ENCODE measurements at places on chromosomes 12 and 14. TPM values are rescaled to one million over a fixed set of nuclear protein-coding genes. Genes with fewer than 3 reads are reported as not detected.

The ETFBKMT gene
- polyA plus RNA-seq = 2.7 TPM

The TIGAR gene
- polyA plus RNA-seq = 5.4 TPM

DNA sequence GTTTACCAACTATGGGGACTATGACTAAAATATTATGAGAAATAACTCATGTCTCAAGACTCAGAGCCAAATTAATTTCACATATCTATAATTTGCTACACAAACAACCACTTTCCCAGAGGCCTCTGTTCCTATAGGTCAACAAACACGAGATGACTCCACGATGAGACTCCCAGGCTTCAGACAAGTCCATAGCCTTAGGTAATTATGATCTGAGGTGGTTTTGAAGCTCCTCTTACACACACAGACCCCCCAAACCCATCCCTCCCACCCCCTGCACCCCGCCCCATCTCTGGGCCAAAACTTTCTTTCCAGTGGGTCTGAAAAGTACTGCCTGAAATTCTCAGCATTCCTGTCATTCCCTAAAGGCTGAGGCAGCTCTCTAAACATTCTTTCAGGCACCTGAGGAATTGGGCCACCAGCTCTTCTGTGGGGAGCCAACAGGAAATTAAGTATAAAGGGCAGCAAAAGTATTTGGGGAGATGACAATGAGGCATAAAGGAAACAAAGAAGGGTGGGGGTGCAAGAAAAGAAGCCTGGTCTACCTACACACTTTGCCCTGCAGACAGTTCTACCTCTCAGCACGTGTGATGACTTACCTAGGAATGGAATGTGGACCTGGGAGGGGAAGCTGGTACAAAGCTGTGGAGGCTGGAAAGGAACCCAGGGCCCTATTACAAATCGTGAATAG is 143.6 kb downstream of the PAWR start:
- DNase-seq = no peak

- DNase-seq = no peak
Observed at GRCh38 chr12:14471497-14471896, 96.2 kb downstream of the PLBD1 start.

DNA sequence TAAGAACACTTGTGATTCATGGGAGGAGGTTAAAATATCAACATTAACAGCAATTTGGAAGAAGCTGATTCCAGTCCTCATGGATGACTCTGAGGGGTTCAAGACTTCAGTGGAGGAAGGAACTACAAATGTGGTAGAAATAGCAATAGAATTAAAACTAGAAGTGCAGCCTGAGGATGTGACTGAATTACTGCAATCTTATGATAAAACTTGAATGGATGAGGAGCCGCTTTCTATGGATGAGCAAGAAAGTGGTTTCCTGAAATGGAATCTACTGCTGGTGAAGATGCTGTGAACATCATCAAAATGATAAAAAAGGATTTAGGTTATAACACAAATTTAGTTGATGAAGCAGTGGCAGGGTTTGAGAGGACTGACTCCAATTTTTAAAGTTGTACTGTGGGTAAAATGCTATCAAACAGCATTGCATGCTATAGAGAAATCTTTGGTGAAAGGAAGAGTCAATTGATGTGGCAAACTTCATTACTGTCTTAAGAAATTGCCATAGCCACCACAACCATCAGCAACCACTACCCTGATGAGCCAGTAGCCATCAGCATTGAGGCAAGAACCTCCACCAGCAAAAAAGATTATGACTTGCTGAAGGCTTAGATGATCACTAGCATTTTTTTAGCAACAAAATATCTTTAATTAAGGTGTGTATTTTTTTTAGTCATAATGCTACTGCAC is 25.9 kb upstream of the MTERF2 start:
- DNase-seq = no peak

The NPFF gene
- not detected for polyA plus RNA-seq

The SIX1 gene
- not detected for polyA plus RNA-seq

The ERBB3 gene
- 2.1 TPM for polyA plus RNA-seq

- DNase-seq = no peak
Observed at GRCh38 chr12:100127766-100128511, 14.7 kb downstream of the BLTP3B start.

DNA sequence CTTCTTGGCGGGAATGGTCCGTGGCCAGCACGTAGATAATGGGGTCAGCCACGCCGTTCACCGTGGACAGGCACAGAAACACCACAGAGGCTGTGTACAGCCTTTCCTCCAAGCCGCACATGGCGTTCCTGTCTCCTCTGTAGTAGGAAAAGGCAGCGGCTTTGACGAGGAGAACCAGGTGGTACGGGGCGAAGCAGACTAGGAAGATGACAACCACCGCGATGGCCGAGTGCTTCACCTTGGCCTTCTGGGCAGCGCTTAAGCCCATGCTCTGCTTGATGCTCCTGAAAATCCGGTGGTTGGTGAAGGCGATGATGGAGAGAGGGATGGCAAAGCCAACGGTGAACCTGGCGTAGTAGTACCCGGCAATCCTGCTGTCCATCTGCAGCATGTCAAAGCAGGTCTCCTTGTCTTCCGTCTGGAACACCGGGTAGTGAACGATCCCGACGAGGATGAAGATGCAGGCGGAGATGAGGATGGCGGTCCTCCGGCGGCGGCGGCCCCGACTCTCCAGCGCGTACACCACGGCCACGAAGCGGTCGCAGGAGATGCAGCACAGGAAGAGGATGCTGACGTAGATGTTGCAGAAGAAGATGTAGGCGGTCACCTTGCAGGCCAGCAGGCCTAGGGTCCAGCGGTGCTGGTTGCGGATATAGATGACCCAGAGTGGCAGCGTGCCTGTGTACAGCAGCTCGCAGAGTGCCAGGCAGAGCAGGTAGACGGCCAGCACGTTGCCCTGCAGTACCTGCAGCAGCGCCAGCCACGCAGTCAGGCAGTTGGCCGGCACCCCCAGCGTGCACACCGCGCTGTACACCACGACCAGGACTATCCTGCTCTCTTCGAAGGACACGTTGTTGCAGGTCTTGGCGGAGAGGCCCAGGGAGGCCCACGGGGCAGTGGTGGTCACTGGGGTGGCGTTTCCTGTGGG is 13.8 kb downstream of the GPR132 start:
- no peak for DNase-seq

The HHIPL1 gene
- polyA plus RNA-seq = 0.55 TPM

DNA sequence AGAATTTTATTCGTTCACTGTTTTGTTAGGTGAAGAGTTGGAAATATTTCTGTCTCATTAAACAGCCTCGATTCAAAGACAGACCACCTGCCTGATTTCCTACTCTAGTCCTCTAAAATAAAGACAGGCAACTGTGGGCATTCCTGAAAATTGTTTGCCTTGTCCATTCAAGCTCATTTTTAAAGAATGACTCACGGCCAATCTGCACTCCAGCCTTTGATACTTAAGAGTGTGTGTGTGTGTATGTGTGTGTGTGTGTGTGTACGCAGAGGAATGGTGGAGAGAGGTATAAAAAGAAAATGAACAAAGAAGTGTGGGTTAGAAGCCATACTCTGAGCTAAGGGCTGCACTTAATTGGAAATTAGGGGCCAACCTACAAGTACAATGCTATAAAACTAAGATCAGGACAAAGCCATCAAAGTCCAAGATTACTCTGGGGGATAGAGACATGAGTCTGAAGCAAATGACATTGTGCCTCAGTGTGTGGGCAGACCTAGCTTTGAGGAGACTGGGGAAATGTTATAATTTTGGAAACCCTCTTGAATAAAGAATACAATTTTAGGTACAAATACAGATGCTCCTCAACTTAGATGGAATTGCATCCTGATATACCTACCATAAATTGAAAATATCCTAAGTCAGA is 45.6 kb upstream of the SOCS2 start:
- DNase-seq = no peak

The GNG2 gene
- 3.6 TPM for polyA plus RNA-seq

GRCh38 chr12:1590221-1590979 is 4.0 kb downstream of the FBXL14 start:
- peak; percentile 25 for DNase-seq

GRCh38 chr14:102408724-102409123 is 46.0 kb downstream of the TECPR2 start:
- no peak for DNase-seq

DNA sequence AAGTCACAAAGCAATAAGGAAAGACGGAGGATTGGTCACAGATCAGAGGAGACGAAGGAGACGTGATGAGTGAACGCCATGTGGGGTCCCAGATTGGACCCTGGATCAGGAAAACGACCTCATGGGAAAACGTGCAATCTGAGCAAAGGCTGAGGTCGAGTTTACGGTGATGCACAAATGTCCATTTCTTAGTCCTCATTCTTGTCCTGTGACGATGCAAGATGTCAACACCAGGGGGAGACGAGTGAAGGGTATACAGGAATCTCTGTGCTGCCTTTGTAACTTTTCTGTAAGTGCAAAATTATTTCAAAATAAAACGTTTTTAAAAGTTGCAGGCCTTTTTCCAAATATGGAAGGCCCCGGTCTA is 329.8 kb downstream of the MED13L start:
- no peak for DNase-seq

The EFS gene
- 6.0 TPM for polyA plus RNA-seq

The CLEC6A gene
- polyA plus RNA-seq = not detected

DNA sequence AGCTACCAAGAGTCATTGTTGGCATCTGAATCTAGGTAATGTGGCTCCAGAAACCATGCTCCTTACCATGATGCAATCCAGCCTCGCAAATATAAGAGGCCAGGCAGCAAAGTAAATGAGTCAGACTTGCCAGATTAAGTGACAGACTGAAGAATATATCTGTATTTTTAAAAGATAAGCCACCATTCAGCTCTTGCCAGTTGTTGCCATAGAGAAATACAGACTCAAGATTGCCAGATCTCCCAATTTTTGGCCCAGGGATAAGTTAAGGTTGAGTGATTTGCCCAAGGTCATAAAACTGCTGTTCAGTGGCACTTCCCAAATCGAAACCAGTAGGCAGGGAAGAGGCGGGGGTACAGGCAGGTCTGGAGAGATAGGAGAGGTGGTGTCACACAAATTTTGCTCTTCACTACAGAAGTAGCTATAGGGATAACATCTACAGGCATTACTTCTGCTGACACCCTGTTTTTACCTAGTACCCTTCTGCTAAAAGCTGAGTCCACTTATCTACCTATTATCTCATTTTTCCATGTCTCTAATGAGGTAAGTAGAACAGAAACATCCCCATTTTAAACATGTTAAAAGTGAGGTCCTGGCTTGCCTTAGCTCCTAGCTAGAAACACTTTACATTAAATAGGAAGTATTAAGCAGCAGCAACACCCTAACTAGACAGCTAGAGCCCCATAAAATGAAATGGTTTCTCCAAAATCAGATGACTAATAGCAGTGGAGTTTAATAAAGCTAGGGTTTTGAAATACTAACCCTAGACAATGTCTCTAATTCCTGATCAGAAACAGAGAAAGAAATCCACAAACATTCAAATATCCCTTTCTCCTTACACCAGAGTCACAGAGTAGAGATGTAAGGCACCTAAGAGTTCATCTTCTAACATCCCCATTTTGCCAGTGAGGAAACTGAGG is 19.5 kb downstream of the DCAF5 start:
- DNase-seq = no peak

- peak; percentile 72 for DNase-seq
Observed at GRCh38 chr14:103867523-103867953, 20.2 kb upstream of the PPP1R13B start.

The DDN gene
- 0.37 TPM for polyA plus RNA-seq

The ANO2 gene
- polyA plus RNA-seq = 12.2 TPM

DNA sequence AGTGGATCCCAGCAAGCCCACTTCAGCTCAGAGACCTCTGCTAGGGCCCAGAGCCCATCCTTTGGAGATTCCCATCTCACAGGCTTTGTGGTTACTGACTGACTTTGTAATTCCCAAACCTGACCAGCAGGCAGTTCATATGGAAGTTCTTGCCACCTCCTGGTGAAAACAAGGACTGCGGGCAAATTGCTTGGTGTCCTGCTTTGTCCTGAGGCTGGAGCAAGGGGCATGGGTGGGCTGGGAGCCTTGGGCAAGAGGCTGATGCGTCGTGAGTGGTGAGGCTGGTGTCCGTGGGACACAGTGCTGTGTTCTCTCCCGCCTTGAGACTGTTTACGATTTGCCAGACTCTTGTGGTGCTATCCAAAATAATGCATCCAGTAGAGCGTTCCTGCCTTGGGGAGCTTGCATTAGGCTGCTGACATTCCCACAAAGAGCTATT is 91.0 kb downstream of the LRRC74A start:
- DNase-seq = no peak

- no peak for DNase-seq
Observed at GRCh38 chr12:126862500-126862899, 1404.5 kb upstream of the TMEM132C start.

The ADAM21 gene
- polyA plus RNA-seq = not detected

The BATF gene
- polyA plus RNA-seq = 1.7 TPM

The EXOC3L4 gene
- polyA plus RNA-seq = 0.51 TPM

- no peak for DNase-seq
Observed at GRCh38 chr12:131511391-131511802, 199.5 kb upstream of the SFSWAP start.

- no peak for DNase-seq
Observed at GRCh38 chr12:67370979-67371378, 101.8 kb downstream of the CAND1 start.

DNA sequence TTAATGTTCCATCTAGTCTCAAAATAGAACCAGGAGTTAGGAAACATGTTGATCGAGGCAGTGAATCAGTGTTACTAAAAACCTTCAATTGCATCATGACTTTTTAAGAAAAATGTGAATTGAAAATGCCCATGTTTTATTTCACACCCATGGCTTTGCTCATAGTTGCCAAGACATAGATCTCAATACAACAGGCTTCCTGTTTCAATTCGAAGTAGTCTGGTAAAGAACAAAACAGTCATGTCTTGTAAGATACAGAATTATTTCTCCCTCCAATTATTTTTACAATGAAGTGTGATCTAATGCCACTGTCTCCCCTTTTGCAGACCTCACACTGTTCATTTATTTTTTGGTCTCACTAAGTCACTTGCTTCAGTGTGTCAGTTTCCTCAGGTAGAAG is 44.6 kb upstream of the FAR2 start:
- DNase-seq = no peak

GRCh38 chr12:88057994-88058718 is 29.0 kb upstream of the C12orf50 start:
- peak; percentile 32 for DNase-seq

DNA sequence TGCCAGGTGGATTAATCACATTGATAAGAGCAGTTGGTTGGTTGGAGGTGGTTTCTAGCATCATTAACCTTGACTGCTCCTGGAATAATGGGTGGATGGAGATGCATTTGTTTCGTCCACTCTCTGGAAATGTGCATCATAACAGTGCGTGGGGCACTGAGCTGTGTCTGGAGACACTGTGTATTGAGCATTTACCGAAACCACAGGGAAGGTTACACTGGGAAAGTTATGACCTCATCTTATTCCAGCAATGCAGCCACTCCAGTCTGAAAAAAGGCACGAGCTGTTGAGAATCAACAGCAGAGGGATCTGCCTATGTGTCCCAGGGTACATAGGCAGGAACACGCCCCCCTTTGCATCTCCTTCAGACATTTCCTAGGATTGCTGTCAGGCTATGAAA is 27.2 kb downstream of the RNFT2 start:
- DNase-seq = no peak

The CREBL2 gene
- polyA plus RNA-seq = 9.3 TPM

All from heart right ventricle (tissue), 16 donors.